B cell (primary cell): ENCODE measurements at places on chromosomes 2 and 18. TPM values are rescaled to one million over a fixed set of nuclear protein-coding genes. Genes with fewer than 3 reads are reported as not detected.

GRCh38 chr2:96509114-96509846 is 4.1 kb upstream of the NEURL3 start:
- no peak overlapping the region for H3K27ac ChIP-seq
- H3K27me3 ChIP-seq, result no peaks in the 10 kb centered on the region
- H3K4me3 ChIP-seq, result no peak overlapping the region
- peaks cover 18% of the 10 kb centered on the region for H3K4me1 ChIP-seq
- H3K36me3 ChIP-seq, result no peaks in the 10 kb centered on the region

COLEC11 gene
- total RNA-seq, result not detected in 2 replicates

GRCh38 chr2:9152975-9153642 is 53.5 kb upstream of the ASAP2 start:
- no peaks in the 10 kb centered on the region for H3K4me1 ChIP-seq
- H3K27ac ChIP-seq, result no peak overlapping the region
- H3K27me3 ChIP-seq, result no peaks in the 10 kb centered on the region
- H3K36me3 ChIP-seq, result no peaks in the 10 kb centered on the region
- no peak for DNase-seq

GRCh38 chr18:11987527-11987926 is 6.2 kb downstream of the IMPA2 start:
- H3K4me1 ChIP-seq, result no peaks in the 10 kb centered on the region
- no peak for DNase-seq
- no peak overlapping the region for H3K4me3 ChIP-seq
- H3K27me3 ChIP-seq, result no peaks in the 10 kb centered on the region
- H3K36me3 ChIP-seq, result no peaks in the 10 kb centered on the region

GALR1 gene
- total RNA-seq, result not detected in 2 replicates

MALL gene
- not detected in 2 replicates for total RNA-seq

DNA sequence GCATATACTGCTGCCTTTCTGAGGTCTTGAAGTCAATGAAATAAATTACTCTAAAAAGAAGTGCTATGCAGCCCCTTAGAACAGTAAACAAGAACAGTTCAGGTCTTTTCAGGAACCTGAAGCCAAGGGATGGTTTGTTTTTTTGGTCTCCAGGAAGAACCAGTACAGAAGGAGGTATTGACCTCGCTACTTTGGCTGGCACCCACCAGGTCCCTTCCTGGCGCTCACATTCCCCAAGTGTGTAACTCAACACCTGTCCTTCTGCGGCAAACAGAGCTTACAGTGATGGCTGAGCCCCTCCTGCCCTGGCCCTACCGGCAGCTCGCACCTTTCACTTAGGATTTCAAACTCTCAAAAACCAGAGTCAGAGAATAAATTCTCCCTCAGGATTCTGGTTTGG is 51.9 kb downstream of the SETBP1 start:
- H3K27ac ChIP-seq, result no peak overlapping the region
- peaks cover 75% of the 10 kb centered on the region for H3K4me1 ChIP-seq
- H3K27me3 ChIP-seq, result no peaks in the 10 kb centered on the region
- peaks cover 14% of the 10 kb centered on the region for H3K36me3 ChIP-seq
- no peak overlapping the region for H3K4me3 ChIP-seq

DNA sequence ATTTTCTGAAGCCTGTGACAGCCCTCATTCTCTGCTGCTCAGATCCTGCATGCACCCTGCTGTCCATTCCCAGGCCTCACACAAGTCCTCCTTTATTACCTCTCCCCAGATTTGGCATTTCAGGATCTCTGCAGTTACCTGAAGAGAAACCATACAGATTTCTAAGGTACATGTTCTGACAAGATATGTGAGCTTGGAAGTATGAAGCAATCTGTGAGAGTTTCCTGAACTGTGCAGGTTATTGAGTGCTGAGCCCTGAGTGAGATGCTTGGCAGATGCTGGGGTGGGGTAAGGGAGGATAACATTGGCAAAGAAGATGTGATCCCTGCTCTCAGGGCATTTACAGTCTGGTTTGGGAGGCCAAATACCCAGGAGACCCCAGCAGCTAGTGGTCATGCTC is 122.1 kb upstream of the STPG4 start:
- H3K27me3 ChIP-seq, result no peaks in the 10 kb centered on the region
- H3K4me3 ChIP-seq, result no peak overlapping the region
- no peak overlapping the region for H3K27ac ChIP-seq
- H3K36me3 ChIP-seq, result no peaks in the 10 kb centered on the region
- H3K4me1 ChIP-seq, result peaks cover 12% of the 10 kb centered on the region
- no peak for DNase-seq

PMS1 gene
- total RNA-seq, result 43.6 and 44.2 TPM in 2 replicates

- peak; percentile 24 for DNase-seq
- no peak overlapping the region for H3K4me3 ChIP-seq
- peaks cover 54% of the 10 kb centered on the region for H3K4me1 ChIP-seq
- H3K27ac ChIP-seq, result no peak overlapping the region
- peaks cover 91% of the 10 kb centered on the region for H3K27me3 ChIP-seq
- H3K36me3 ChIP-seq, result no peaks in the 10 kb centered on the region
Measured at GRCh38 chr2:44949329-44950151, 8.0 kb downstream of the SIX3 start.

REL gene
- total RNA-seq, result 283 and 297 TPM in 2 replicates

- peak; percentile 8 for DNase-seq
- H3K4me3 ChIP-seq, result no peak overlapping the region
- H3K27ac ChIP-seq, result no peak overlapping the region
- H3K4me1 ChIP-seq, result no peaks in the 10 kb centered on the region
- H3K27me3 ChIP-seq, result no peaks in the 10 kb centered on the region
Measured at GRCh38 chr2:198913394-198914152, 544.2 kb downstream of the SATB2 start.

GRCh38 chr2:89829828-89830227 is 1138.4 kb downstream of the RPIA start:
- no peak overlapping the region for H3K4me3 ChIP-seq
- H3K4me1 ChIP-seq, result no peaks in the 10 kb centered on the region
- DNase-seq, result no peak
- H3K27me3 ChIP-seq, result no peaks in the 10 kb centered on the region

ALLC gene
- not detected in 2 replicates for total RNA-seq

- no peaks in the 10 kb centered on the region for H3K27me3 ChIP-seq
- no peak overlapping the region for H3K27ac ChIP-seq
- DNase-seq, result no peak
- no peaks in the 10 kb centered on the region for H3K36me3 ChIP-seq
- H3K4me3 ChIP-seq, result no peak overlapping the region
Measured at GRCh38 chr18:39667905-39668304, 2102.3 kb upstream of the CELF4 start.

DNA sequence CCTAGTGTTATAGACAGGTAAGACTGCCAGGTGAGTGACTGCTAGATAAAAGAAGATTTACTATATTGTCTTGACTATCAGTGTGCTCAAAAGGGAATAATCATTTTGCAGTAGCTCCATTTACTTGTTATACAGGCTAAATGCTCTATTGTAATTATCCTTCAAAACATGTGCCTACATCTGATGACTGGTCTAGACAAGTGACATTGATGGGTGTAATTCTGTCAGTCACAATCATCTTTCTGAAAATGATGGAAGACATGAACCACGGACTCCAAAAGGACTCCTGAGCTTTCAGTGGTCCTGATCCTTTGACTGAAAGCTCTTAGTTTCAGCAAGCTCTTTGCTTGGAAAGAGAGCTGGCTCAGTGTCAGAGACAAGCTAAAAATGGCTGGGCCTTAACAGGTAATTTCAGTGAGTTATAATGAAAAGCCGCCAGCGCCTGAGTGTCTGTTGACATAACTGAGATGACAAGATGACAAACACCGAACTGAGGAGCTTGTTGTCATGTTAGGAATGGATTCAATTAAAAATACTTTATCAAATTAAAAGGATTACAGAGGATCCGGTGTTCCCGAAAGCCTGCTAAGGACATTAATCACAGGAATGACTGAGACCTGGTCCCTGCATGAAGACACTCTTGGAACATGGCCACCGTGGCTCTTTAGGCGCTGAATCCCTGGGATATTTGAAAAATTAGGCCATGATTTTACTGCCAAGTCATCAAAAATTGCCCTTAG is 141.7 kb downstream of the CMPK2 start:
- H3K27ac ChIP-seq, result no peak overlapping the region
- H3K27me3 ChIP-seq, result no peaks in the 10 kb centered on the region
- no peaks in the 10 kb centered on the region for H3K4me1 ChIP-seq
- H3K4me3 ChIP-seq, result no peak overlapping the region
